Stimulated activated CD4-positive, alpha-beta T cell treated with anti-CD3 and anti-CD28 coated beads, Interleukin-12 subunit alpha, Interleukin-12 subunit beta, amount 100 ng/mL, for 24 hours (primary cell): ENCODE measurements at places on chromosomes 1 and 21.
A peak's percentile ranks its signal among the peaks of the same experiment; 100 is the strongest.

DNA sequence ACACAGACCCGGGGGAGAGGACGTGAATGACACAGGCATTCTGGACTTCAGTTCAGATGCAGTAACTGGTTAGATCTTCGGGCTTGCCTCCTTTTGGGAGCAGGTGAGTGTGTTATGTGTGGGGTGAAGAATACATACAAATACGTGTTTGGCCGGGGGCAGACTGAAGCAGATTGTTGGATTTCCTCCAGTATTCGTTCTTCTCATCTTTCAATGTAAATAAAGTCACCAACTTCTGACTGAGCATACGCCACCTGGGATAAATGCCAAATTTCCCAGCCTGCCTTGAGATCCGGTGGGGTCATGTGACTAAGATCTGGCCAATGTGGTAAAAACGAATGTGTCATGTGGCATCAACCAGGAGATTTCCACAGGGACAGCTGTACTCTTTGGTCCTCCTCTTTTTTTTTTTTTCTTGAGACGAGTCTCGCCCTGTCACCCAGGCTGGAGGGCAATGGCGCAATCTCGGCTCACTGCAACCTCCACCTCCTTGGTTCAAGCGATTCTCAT is 189.8 kb downstream of the RGS7 start:
- DNase-seq, result no peak

DNA sequence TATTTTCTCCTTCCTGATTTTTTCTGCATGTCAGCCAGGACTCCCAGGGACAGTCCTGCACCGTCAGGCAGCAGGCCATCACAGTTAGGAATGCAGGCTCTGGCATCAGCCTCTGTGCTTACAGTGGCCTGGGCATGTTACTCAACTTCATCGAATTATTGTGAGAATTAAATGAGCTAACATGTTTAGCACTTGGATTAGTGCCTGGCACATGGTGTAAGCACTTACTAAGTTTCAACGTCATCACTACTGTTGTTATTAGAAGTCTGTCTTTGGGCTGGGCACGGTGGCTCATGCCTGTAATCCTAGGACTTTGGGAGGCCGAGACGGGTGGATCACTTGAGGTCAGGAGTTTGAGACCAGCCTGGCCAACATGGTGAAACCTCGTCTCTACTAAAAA is 45.1 kb downstream of the SCCPDH start:
- no peak for DNase-seq

- DNase-seq, result no peak
Measured at GRCh38 chr1:203124546-203125317, 2.8 kb upstream of the ADORA1 start.

- DNase-seq, result no peak
Measured at GRCh38 chr1:108830119-108831008, 26.5 kb downstream of the AKNAD1 start.

GRCh38 chr1:222995620-222996309 is 147.3 kb downstream of the TLR5 start:
- no peak for DNase-seq

GRCh38 chr1:61636814-61637213 is 88.1 kb downstream of the TM2D1 start:
- DNase-seq, result no peak

DNA sequence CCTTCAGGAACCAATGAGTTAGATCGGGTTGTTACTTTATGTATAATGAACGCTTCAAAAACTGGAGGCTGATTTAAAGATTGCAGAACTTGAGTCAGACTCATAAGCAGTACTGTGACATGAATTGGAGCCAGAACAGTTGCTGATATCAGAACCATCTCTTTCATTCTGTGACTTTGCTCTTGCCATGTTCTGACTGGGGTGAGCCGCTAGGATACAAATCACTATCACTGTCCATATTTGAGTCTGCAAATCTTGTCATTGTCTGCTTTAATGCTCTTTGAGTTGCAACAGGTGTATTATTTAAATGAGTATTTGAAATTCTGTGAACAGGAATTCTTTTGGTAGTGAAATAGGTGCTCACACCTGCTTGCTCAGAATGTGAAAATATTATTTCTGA is 52.5 kb downstream of the LRIG2 start:
- DNase-seq, result no peak

- DNase-seq, result no peak
Measured at GRCh38 chr1:59703918-59704378, 110.8 kb upstream of the HOOK1 start.

GRCh38 chr1:115089420-115090185 is at the start of gene TSPAN2:
TSPAN2 (minus strand) TSS chr1:115089503; CDS start chr1:115089432, 71 bp downstream.
- no peak for DNase-seq

GRCh38 chr1:201137579-201138310 is 10.8 kb upstream of the ASCL5 start:
- DNase-seq, result no peak

DNA sequence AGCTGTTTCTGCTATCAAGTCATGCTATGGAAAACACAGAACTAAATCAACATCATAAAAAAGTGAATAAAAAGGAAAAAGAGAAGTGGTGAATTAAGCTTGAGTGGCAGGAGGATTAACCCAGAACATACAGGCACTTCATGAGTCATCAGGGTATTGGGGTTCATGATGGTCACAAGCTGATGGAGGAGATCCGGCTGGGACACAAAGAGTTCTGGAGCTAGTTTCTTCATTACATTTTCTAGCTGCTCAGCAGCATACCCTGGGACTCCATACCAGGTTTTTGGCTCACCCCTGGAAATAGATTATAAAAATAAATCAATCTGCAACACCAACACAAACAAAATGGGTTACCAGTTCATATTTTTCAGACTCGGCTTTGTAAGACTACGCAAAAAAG is 42.5 kb upstream of the SYT2 start:
- no peak for DNase-seq

- DNase-seq, result no peak
Measured at GRCh38 chr1:182301026-182301436, 90.6 kb downstream of the GLUL start.

DNA sequence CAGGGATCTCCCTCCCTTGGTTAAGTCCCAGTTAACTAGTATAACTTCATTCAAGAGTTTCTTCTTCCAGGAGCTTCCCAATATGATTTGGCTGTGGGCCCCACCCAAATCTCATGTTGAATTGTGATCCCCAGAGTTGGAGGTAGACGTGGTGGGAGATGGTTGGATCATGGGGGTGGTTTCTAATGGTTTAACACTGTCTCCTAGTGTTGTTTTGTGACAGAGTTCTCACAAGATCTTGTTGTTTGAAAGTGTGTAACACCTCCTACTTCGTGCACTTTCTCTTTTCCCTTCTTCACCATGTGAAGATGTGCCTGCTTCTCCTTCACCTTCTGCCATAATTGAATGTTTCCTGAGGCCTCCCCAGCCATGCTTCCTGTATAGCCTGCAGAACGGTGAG is 251.8 kb upstream of the FGGY start:
- no peak for DNase-seq

GRCh38 chr1:190001187-190001586 is 476.5 kb downstream of the BRINP3 start:
- no peak for DNase-seq

GRCh38 chr1:89166705-89167104 is 9.1 kb downstream of the GBP7 start:
- no peak for DNase-seq

GRCh38 chr1:108117237-108117636 is 82.9 kb downstream of the SLC25A24 start:
- no peak for DNase-seq

DNA sequence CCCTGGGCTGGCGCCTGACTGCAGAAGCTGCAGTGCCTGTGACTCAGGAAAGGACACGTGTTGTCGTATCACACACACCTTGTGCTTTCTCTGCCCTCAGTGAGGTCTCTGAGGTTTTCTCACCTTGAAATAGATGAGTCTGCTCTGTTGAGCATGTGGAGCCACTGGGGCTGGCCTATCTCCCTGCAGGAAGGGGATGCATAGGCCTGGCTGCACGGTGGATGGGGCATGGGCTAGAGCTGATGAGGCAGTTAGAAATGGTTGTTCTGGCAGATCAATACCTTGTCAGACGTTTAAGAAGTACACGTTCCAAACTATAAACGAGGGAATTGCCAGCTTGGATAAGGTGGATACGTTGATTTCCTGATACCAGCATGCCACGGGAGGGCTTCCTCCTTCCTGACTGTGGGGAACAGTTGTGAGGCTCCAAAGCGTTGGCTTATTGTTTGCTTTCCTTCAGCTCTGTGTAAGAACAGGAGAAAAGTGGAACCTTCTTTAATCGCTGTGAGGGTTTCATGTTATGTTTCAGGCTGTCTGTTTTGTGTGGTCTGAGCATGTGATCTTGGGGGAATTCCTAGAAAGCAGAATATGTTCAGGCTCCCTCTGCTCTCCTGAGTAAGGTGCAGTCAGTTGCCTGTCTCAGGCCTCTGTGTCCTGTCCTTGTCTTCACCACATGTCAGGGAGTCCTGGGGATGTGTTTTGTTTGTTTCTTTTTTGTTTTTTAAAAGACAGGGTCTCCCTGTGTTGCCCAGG is 44.8 kb downstream of the PCNT start:
- peak; percentile 3 for DNase-seq

- no peak for DNase-seq
Measured at GRCh38 chr1:226310637-226311195, 1.8 kb upstream of the LIN9 start.

- DNase-seq, result no peak
Measured at GRCh38 chr1:63721531-63722189, 52.2 kb upstream of the ROR1 start.

DNA sequence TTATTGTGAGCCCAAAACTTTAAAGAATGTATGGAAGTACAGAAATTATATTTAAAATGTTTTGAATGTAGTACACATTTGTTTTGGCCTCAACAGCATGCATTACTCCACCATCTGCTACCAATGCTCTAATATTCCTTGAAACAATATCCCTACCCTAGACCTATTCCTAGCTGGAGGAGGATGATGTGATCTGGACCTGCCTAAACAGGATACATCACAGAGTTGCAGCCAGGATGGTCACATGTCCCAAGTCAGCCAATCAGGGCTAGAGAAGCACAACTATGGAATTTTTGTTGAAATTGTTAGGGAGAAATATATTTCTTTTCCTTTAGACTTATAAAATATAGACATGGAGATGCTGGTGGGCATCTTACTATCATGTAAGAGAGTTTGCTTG is 623.3 kb upstream of the NR5A2 start:
- DNase-seq, result no peak

GRCh38 chr1:209875515-209875914 is 47.7 kb downstream of the UTP25 start:
- no peak for DNase-seq

- no peak for DNase-seq
Measured at GRCh38 chr1:36442337-36442736, 7.9 kb downstream of the OSCP1 start.

DNA sequence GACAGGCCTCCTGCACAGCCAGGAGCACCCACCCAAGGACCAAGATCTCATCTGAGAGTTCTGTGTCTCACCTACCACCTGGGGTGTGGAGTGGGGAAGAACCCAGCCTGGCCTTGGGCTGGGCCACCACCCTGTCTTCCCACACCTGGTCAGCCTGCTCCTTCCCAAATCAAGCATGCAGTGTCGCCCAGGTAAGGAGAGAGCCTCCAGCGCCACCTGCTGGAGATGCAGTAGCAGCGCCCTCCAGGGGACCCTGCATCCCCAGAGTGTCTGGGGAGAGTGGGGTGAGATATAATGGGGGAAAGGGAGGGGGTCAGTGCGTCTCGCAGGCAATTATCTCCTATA is 32.3 kb downstream of the KIAA2013 start:
- peak; percentile 49 for DNase-seq

- DNase-seq, result no peak
Measured at GRCh38 chr1:223792046-223792445, 53.7 kb downstream of the TP53BP2 start.

DNA sequence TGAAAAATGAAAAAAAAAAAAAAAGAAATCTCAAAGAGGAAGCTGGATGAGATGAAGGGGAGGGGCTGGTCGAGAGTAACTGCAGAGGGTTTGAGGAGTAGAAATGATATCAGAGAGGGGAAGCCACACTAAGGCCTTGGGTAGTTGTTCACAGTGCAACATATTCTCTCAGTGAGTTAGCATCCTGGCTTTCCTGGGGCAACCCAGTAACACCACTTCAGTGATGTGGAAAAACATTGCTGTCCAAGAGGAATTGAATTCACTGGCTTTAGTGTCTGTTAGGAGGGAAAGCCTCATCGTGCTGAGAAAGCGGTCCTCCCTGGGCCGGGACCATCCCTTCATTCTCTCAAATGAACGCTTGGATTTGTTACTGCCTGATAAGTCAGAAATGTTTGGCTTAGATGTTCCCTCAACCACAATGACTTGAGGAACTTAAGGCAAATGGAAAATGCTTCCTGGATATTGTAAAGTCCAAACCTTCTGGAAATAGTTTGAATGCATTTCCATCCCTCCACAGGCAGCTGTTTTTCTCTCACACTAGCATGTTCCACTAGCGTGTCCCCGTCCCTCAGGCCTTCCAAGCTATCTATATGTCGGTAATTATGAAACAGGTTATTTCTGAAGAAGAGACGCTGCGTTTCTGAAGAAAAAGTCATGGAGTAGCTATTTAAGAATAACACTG is 12.2 kb downstream of the TGFB2 start:
- DNase-seq, result no peak

- no peak for DNase-seq
Measured at GRCh38 chr1:218139761-218140160, 145.3 kb upstream of the RRP15 start.

- DNase-seq, result no peak
Measured at GRCh38 chr1:18734461-18735223, 104.0 kb downstream of the PAX7 start.

GRCh38 chr1:116916533-116917445 is 7.1 kb downstream of the PTGFRN start:
- DNase-seq, result no peak

DNA sequence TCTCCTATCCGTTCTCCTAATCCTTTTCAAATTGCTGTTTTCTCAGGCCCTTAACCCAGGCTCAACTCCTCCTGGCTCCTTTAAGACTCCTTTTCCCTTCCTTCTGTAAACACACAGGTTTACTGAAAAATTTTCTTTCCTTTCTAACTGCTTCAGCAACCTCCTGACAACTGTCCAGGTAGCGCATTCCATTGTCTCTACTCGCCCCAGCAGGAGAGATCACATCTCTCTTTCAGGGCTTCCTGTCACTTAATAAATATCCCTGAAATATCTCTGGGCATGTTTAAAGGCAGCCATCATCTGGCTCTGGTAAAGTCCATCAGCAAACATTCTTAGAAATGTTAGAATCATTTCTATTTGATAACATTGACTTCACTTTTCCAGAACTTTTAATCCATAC is 211.2 kb upstream of the PTBP2 start:
- DNase-seq, result no peak

GRCh38 chr1:242787968-242788367 is 263.5 kb upstream of the PLD5 start:
- DNase-seq, result no peak

GRCh38 chr1:58432851-58433668 is 113.5 kb downstream of the OMA1 start:
- DNase-seq, result no peak

- DNase-seq, result no peak
Measured at GRCh38 chr1:18901952-18902522, 318 bp downstream of the ALDH4A1 start.

GRCh38 chr21:46636550-46637285 is 1.2 kb downstream of the PRMT2 start:
- DNase-seq, result no peak
